ENCODE measurements at places on chromosomes 7 and 10.

GRCh38 chr7:129417073-129417472 is 17.2 kb upstream of the STRIP2 start:
- no peak for DNase-seq

GRCh38 chr7:116862234-116862950 is at the start of gene CAPZA2:
Gene CAPZA2, plus strand, starts transcription at chr7:116862587. Its CDS starts 25 bp downstream, at chr7:116862612.
- DNase-seq = peak; percentile 65

DNA sequence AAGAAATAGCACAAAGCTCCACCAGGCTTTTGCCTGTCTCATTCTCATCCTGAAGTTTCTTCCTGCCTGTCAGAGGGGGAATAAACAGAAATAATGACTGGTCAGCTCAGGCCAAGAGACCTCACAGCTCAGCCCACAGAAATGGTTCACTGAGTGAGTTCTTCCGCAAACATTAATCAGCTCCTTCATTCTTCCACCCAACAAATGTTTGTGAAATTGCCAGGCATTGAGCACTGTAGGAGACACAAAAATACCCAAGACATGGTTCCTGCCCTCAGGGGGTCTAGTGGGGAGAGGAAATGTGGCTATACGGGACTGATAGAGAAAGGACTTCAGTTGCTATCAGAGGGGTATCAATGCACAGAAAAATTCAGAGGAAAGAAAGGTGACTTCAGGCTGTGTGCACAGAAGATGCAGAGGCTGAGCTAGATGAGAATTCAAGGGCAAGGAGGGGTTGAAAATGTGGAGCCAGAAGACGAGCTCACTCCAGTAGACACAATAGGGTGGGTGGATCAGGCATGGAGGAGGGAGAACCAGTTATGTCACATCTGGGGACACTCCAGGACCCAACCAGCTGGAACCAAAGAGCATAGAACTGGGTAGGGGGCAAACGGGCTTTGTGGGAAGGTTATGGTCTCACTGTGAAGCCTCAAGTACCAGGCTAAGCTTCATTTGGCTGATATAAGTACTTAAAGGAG is 20.9 kb downstream of the MYOF start:
- DNase-seq = no peak

DNA sequence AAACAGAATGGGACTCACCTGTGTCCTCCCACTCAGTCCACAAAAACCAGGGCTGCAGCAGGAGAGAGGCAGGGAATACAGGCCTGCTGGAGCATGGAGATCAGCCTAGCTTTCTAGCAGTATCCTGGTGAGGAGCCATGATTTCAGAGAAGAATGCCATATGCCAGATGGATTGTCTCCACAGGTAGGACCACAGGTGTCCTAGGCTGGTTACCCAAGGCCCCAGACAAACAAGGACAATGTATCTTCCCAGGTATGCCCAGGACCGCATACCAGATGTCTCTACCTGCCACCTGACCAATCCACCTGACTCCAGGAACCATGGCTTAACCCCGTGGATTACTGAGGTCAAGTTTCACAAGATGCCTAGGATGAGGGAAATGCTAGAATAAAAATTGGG is 295.4 kb upstream of the NPSR1 start:
- no peak for DNase-seq

- no peak for DNase-seq
These were observed 53.7 kb upstream of the MAGI2 start for GRCh38 chr7:79507131-79507530.

GRCh38 chr7:25361387-25361786 is 133.1 kb upstream of the NPVF start:
- no peak for DNase-seq

DNA sequence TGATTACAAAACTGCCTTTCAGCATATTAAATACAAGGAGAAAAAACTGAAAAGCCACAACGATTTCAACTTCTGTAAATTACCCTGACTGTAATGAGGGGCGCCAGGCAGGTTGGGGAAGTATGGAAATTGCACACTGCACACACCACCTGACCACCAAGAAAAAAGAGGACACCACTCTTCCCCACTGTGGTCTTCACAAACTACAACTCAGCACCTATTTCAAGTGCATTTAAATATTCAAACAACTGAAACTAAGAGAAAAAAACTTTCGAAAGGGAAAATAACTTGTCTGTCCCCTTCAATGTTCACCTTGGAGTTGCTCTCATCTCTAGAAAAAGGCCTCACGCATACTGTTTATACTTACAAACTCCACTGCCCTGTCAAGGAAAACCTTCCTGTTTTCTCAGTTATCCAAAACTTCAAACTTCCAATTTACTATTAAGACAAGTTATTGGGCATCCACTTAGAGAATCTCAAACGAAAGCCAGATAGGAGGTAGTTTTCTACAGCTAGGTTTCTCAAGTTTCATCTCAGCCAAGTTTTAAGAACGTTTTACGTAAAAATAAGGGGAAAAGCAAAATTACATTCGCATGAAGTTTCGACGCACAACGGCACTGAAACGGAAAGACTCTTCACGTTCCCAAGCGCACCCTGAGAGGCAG is 1.4 kb downstream of the LARP4B start:
- DNase-seq = no peak
